IPS DF 19.7 (cell line): ENCODE measurements at places on chromosomes 2 and 18.

DNA sequence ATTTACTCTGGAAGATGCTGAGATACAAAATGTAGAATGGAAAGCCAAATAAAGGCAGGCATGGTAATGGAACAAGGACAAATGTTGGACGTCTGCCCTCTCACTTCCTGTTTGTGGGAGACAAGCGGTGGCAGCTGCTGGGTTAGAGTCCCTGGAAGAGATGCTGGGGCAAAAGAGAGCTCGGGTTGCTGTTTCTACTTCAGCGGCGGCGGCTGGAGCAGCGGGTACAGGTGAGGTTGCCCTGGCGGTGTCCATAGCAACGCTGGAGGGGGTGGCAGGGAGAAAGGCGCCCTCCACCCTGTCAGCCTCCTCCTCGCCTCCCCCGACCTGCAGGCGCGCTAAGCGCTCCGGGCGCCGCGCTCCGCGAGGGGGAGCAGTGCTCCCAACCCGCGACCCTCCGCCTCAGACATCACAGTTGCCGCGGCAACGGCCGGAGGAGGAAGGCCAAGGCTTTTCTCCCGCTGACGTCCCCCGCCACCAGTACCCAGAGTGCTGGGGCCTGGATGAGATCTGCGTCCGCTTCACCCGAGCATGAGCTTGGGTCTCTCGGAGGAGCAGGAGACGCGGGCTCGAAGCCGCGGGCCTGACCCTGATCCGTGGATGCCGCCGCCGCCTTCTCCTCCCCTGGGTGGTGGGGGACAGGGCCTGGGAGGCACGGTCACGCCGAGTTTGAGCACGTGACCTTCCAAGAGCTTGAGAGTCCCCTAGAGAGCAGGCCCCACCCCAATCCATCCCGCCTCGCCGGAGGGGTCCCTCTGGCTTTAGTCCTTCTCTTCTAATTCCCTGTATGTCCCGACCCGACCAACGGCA is 65.6 kb downstream of the NOL4 start:
- DNase-seq = peak; percentile 71

DNA sequence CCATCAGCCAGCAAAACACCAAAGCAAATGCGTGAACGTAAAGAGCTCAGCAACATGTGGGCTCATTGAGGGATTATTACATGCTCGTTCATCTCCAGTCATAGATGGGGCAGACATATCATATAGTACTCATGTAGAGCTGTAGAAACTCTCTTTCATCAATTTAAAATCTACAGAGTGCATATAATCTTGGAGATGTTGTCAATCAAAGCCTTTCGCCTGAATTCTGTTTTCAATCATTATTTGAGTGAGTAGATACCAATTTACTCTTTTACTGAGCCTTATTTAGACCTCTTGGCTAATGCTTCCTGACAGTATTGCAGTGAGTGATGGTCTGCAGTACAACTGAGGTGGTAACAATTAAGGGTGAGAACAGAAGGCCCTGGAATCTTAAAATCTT is 7.0 kb downstream of the RIT2 start:
- DNase-seq = no peak

DNA sequence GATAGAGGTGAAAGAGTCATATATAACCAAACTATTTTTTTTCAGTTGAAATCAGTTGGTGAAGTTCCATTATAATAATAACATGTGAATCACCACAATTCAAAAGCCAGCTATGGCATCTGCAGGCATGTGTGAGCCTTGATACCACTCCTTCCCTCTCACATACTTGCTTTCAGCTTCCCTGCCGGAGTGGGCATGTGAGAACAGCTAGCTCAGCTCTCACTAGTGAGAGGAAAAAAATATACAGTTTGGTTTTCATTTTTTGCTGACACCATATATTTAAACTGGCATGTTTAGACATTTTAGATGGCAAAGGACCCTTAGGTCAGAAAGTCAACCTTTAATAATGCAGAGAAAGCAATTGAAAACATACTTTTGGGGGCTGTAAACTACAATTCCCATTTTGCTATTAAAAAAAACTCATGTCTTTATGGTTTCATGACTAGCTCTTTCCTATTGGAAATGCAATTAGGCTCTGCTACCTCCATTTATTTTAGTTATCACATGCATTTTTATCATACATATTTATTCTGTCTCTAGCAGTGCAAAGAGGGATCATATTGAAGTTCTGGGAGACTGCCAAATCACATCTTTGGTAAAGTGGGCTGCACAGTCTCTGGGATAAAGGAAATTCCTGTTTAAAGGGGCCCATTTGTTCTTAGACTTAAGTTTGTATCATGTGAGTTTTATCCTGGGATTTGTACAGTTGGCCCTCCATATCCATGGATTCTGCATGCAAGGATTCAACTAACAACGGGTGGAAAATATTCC is 33.2 kb upstream of the SLC40A1 start:
- no peak for DNase-seq

- no peak for DNase-seq
These were observed 12.3 kb downstream of the SCG2 start for GRCh38 chr2:223589901-223590300.

- DNase-seq = no peak
These were observed 35.8 kb downstream of the SKOR2 start for GRCh38 chr18:47215554-47216138.

- no peak for DNase-seq
These were observed 53.5 kb downstream of the TFCP2L1 start for GRCh38 chr2:121231385-121232000.

GRCh38 chr2:118992740-118993391 is 50.9 kb downstream of the MARCO start:
- no peak for DNase-seq

DNA sequence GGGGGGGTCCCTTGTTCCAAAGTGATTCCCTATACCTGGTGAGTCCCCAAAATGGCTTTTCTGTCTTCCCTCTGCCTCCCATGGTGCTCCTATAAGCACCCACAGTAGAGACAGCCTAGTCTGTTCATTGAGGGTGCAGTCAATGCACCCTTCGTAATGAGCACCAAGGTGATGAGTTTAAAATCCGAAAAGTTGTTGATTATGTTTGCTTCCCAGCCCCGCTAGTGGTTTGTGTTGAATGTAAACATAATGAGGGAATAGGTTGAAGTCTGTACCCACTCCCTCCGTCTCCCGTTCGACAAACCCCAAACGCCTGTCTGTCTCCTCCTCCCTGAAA is 2.3 kb downstream of the FOSL2 start:
- DNase-seq = no peak

GRCh38 chr2:8465560-8465959 is 216.3 kb upstream of the ID2 start:
- no peak for DNase-seq

GRCh38 chr2:55087936-55088335 is 37.7 kb upstream of the RTN4 start:
- DNase-seq = no peak

GRCh38 chr2:72830273-72830672 is 4.4 kb upstream of the EXOC6B start:
- DNase-seq = no peak

GRCh38 chr18:28692337-28692736 is 515.4 kb upstream of the CDH2 start:
- no peak for DNase-seq

DNA sequence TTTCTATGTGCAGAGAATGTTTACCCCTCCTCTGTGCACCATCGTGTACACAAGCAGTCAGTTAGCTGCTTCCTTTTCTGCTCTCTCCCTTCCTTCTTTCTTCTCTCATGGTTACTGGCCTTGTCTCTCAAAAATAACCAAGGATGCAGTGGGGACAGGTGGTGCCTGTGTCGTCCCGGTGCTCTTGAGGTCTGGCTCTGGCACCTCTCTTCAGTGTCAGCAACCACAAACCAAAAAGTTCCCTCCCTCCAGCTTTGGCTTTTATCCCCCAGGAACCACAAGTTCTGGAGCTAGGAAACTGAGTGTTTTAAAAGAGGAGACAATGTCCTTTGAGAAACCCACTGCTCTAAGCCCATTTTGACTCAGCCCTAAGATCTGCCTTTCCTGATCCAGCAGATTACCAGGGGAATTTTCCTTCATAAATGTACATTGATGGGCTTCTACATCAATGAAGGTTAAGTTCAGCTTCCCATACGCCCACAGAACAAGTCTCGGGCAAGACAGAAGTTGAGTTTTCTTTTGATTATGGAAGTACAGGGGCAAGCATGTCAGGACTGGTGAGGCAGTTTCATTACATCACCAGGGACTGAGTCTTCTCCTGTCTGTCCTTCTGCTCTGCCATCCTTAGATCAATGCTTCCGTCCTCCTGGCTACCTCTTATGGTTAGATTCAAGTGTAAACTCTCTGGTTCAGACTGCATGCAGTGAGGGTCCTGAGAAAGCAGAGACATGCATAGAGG is 232.2 kb downstream of the SETBP1 start:
- no peak for DNase-seq

DNA sequence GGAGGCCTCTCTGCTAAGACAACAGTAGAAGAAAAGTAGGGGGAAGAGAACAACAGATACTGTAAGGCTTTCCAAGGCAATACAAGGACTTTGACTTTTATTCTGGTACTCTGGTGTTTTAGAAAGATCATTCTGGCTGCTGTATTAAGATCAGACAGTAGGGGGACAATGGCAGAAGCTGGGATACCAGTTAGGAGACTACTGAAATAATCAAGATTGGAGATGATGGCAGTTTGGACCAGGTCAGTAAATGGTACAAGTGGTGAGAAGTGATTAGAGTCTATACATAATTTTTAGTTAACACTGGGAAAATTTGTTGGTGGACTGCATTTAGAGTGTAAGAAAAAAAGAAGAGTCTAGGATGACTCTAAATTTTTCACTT is 139.7 kb downstream of the ROCK1 start:
- peak; percentile 3 for DNase-seq

- no peak for DNase-seq
These were observed 62.6 kb downstream of the KCTD18 start for GRCh38 chr2:200447139-200447855.

GRCh38 chr18:28161608-28162599 is 15.0 kb downstream of the CDH2 start:
- DNase-seq = no peak

- no peak for DNase-seq
These were observed 82.0 kb downstream of the GPD2 start for GRCh38 chr2:156518138-156518537.

DNA sequence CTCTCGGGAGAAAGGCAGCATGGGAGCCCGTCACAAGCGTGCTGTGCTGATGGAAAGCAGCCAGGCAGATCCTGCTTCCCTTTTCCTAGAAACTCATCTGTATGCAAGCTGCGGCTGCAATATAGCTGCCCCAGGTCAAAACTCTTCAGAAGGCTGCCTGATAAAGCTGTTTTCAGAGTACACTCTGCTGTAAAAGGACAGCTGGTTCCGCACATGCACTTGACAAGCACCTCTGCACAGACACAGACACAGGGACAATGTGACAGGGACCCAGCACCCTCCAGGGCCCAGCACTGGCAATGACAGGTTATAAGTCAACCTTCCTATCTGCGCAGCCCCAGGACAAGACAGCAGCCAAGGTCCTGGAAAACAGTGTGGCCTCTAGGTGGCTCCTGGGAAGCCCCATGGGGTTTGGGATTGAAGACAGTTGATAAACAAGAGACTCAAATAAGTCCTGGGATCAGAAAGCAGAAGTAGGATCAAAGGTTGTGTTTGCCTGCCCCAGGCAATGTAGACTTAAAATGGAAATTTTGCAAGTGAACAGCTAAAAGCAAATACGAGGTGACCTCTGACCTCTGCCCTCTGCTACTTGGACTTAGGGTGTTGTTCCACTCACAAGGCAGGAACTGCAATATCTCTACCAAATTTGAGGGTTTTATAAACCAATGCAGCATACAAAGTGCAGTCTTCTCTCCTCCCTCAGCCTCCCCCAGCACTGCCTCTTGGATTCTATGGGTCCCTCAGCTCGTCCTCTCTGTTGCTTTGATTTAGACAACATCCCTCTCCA is 16.9 kb downstream of the SLC66A2 start:
- DNase-seq = no peak

DNA sequence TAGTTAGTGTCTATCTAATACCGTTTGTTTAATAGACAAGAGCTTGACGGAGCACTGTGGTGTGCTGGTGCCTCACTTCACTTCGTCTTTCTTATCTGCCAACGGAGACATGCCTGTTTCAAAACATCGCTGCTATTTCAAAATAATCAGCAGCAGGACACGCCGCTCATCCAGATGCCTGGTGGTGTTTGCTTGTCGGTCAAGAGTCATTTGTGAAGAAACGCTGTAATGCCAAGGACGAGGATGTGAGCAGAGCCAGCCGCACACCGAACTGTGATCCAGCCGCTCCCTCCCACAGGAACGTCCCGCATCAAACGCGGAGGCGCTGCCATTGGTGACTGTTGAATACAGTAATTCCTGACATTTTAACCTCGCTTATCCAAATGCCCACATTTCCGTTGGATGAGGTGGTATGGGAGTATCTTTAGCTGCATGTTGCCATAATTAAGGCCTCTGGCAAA is 432.4 kb downstream of the FBXO15 start:
- no peak for DNase-seq

GRCh38 chr2:174561283-174561971 is 36.2 kb downstream of the WIPF1 start:
- no peak for DNase-seq

- no peak for DNase-seq
These were observed 504.7 kb downstream of the ERBB4 start for GRCh38 chr2:212033888-212034287.

DNA sequence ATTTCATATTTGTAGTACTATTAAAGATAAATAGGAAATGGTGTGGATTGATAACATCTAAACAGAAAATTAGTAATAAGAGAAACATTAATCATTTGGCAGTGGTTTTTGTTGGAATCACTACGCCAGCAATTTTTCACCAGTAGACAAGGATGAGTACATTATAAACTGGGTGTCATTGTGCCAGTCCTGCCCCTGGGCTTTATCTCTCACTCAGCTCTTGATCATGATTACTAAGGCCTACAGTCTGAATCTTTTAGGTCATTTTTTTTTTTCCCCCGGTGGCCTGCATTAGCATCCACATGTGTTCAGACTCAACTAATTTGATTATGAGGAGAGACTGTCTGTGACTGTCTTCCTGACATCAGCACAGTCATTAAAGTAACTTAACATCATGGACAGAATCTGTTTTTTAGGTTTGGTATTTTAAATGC is 16.2 kb downstream of the GULP1 start:
- DNase-seq = no peak

DNA sequence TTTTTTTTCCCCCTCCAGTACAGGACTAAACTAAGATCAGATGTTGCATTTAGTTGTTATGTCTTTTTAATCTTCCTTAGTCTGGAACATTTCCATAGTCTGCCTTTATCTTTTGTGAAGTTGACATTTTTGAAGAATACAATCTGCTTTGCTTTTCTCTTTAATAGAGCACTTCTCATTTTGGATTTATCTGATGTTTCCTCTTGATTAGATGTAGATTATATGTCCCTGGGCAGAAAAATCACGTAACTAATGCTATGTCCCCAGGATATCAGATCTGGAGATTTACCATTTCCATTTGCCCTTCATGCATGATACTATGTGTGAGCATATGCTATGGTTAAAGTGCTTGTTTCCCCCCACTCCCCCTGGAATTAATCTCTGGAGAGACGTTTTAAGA is 6.2 kb downstream of the ZNF638 start:
- DNase-seq = no peak

DNA sequence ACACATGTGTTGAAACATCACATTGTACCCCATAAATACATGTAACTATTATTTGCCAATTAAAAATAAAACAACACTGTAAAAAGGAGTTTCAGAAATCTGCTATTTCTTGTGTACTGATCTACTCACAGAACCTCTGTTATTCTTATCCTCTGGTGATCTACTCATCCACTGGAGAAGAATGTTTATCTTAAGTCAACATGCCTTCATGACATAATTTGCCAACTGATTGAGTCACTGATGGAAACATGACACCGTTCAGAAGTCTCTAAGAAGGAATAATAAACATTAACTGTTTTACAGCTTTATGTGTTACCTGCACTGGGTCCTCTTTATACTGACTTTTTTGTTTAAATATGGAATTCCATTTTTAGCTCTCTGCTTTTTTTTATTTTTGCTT is 555.2 kb downstream of the DCDC2C start:
- DNase-seq = no peak
